Right lobe of liver (tissue), 6 donors: ENCODE measurements at places on chromosomes 5 and 9.

DNA sequence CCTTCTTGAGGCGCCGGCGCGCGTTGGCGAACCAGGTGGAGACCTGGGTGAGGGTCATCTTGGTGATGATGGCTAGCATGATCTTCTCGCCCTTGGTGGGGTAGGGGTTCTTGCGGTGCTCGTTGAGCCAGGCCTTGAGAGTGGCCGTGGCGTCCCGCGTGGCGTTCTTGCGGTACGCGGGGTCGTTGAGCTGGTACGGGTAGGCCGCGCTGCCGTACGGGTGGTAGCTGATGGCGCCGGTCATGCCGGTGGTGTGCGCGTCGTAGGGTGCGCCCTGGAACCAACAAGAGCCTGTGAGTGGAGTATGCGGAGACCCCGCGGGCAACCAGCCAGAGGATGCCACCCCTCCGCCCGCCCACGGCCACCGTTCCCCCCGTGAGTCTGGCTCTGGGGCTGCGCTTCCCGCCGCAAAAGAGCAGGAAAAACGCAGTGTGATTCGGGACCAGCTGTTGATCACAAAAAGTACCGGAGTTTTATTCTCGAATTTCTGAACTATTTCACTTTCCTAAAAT lies 1.9 kb downstream of the IRX2 start:
- no peak for DNase-seq

- DNase-seq, result no peak
These were observed 227.8 kb upstream of the TRPM3 start for GRCh38 chr9:71349218-71349617.

DNA sequence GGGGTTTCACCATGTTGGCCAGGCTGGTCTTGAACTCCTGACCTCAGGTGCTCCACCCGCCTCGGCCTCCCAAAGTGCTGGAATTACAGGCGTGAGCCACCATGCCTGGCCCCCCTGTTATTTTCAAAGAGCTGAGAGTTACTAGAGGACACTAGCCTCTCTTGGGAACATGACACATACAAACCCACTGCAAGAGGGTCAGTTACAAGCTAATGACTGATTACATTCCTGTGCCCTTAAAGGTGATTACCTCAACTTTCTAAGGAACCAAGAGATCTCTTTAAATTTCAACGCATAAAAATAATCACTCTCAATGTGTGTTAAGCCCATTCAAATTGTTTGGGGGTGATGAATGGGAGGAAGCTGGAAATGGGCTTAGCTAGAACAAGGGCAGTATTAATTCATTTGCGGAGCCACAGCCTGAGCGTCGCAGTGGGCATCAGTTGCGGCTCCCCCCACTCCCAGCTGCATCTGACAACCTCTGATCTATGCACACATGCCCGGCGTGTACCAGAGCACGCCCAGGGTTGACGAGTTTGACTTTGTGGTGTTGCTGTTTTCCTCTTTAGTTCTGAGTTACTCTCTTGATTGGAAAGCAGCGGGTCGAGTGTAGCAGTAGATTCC lies 146.9 kb downstream of the GOLPH3 start:
- DNase-seq, result no peak

DNA sequence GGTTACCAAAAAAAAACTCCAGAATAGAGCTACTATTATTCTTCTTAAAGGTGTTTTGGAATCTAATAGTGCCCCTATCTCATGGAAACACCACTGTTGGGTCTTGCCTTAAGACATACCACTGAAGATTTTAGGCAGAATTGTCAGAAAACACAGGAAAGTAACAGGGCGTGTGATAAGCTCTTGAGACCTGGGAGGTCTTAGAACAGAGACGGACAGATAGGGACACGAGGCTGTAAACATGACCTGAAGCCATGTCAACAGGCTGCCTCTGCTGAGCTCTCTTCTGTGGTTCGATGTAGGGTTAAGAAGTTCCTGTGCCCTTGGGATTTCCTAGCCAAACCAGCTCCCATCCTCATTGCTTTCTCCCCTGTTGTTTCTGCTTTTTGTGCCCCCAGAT lies 69.3 kb downstream of the CTSL start:
- no peak for DNase-seq

- DNase-seq, result no peak
These were observed 179.4 kb downstream of the CFAP90 start for GRCh38 chr5:7671381-7671993.

DNA sequence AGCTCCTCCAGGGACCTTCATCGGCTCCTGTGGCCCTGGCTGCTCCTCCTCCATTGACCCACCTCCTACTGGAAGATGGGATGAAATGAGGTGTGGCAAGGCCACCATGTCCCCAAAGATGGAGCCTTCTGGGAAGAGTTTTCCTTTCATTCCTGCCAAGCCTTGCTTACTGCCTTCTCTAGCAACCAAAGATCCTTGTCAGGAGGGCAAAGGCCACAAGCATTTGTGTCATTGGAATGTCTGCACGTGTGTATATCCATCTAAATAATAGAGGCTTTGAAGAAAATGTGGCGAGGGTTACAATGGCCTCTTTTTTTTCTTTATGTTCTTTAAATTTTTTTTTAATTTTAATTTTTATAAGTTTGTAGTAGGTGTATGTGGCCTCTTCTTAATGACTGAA lies 313.6 kb downstream of the ARHGEF28 start:
- no peak for DNase-seq

DNA sequence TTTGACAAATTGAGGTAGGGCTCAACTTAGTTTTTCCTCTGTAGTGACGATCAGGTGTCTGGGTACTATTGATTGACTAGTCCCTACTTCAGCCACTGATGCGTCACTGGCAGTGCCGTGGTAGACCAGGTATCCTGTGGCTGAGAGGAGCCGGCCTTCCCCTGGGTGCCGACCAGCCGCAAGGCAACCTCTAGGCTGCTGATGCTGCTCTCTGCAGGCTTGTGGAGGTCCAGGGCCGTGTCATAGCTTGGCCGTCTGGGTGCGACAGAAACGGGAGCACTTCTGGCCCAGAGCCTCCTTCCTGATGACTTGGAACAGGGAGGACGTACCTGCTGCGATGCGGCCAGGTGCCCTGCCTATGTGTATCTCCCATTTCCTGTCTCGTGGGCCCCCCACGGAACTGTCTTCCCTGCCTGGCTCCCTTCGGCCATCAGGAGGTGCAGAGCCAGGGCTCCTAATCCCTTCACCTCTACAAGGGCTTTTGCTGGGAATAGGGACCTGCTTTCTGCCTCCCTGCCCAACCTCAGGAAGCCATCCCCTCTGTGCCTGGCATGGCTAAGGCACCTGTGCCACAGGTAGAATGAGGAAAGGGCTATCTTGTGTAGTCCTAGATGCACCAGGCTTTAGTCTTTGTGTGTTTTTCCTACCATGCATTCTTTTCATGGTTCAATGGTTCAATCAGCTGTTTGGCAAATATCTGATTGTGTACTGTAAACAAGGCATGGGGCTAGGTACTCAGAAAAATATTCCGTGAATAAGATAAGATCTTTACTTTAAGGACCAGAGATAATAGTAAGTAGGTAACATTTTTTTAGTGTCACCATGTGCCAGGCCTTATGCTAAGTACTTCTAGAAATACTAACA lies 44.6 kb downstream of the MVB12B start:
- DNase-seq, result no peak

- no peak for DNase-seq
These were observed 59.2 kb downstream of the WNK2 start for GRCh38 chr9:93243112-93243511.

DNA sequence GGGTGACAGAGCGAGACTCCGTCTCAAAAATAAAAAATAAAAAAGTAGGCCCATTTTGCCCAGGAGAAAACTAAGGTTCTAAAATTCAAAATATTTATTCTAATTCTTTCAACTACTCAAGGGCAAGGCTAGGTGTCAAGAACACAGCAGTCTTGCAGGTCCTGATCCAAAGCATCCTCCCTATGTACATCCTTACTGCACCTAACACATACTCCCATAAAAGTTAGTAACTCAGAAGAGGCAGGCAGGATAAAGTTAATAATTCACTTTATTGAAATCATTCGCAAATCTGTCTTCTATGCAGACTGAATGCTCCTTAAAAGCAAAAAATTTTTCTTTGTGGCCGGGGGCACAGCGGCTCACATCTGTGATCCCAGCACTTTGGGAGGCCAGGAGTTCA lies 11.1 kb downstream of the GOLPH3 start:
- DNase-seq, result no peak

DNA sequence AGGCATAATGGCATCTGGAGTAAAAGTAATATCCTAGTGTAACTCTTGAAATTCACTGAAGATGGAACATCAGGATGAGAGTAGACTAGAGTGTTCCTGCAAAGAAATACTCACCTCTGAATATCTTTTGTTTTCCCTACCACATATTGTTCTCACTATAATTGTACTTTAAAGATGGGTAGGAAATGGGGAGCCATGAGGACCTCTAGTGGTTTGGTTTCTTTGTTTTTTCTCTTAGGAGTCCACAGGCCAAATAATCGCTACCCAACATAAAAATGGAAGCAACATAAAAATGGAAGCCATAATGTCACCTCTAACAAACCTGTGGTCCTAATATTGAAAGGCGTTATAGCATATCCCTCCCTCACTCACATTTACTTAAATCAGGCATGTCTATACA lies 2375.8 kb downstream of the MAT2B start:
- DNase-seq, result no peak

DNA sequence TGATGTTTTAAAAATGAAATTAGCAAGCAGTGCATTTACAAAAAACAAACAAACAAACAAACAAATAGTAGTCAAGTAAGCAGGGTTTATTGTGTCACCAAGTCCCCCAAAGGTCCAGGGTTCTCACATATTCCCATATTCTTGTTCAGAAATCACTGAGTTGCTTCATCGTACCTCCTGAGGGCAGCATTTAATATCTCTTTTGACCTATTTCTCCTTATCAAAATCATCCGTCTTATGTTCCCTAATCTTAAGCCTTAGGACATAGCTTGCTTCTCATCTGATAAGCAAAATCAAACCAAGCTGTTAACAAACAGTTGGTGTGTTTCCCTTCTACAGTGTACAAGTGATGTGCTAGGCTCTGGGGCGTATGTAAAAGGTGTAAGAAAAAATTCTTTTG lies 109.5 kb upstream of the MAN2A1 start:
- DNase-seq, result no peak

- DNase-seq, result no peak
These were observed 665.5 kb upstream of the ZNF608 start for GRCh38 chr5:125411744-125412560.

GRCh38 chr5:33457126-33457525 lies 16.4 kb downstream of the TARS1 start:
- no peak for DNase-seq

- DNase-seq, result no peak
These were observed 203.7 kb downstream of the ADAMTS12 start for GRCh38 chr5:33688066-33688465.

- DNase-seq, result no peak
These were observed 62.5 kb downstream of the COL23A1 start for GRCh38 chr5:178527458-178528307.

DNA sequence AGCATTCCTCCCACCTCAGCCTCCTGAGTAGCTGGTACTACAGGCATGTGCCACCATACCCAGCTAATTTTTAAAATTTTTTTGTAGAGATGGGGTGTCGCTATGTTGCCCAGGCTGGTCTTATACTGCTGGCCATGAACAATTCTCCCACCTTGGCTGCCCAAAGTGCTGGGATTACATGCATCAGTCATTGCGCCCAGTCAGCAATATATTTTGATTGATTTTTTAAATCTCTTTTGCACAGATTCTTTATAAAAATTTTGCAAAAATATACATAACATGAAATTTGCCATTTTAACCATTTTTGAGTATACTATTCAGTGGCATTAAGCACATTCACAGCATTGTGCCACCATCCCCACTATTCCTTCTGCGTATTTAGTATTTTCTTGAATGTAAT lies 94.0 kb downstream of the INVS start:
- no peak for DNase-seq
